Neural progenitor cell (in vitro differentiated cells): ENCODE measurements at places on chromosomes 6 and 20. TPM values are rescaled to one million over a fixed set of nuclear protein-coding genes. Genes with fewer than 3 reads are reported as not detected.

- no peak for DNase-seq
- H3K4me1 ChIP-seq = no peaks in the 10 kb centered on the region
- no peak overlapping the region for H3K27ac ChIP-seq
Observed at GRCh38 chr20:39800548-39800947, 838.4 kb downstream of the DHX35 start.

- H3K27ac ChIP-seq = no peak overlapping the region
- DNase-seq = peak; percentile 74
- no peak overlapping the region for H3K4me3 ChIP-seq
- H3K27me3 ChIP-seq = peaks cover 99% of the 10 kb centered on the region
Observed at GRCh38 chr20:62477669-62478455, 2.1 kb upstream of the GATA5 start.

GRCh38 chr6:15143086-15143485 lies 102.8 kb upstream of the JARID2 start:
- no peaks in the 10 kb centered on the region for H3K4me1 ChIP-seq
- no peak overlapping the region for H3K4me3 ChIP-seq
- H3K36me3 ChIP-seq = no peaks in the 10 kb centered on the region
- H3K27me3 ChIP-seq = no peaks in the 10 kb centered on the region

Gene HCRTR2
- 0.06 TPM in 1 of 2 replicates, not detected in the other for total RNA-seq

Gene XKR7
- total RNA-seq = 0.07 and 0.19 TPM in 2 replicates

Gene RCAN2
- total RNA-seq = 5.8 and 6.7 TPM in 2 replicates

Gene ELOVL4
- total RNA-seq = 11.6 and 17.2 TPM in 2 replicates

Gene BPIFB1
- total RNA-seq = not detected in 2 replicates
